Stromal cell of bone marrow (primary cell): ENCODE measurements at places on chromosomes 12 and 14.

DNA sequence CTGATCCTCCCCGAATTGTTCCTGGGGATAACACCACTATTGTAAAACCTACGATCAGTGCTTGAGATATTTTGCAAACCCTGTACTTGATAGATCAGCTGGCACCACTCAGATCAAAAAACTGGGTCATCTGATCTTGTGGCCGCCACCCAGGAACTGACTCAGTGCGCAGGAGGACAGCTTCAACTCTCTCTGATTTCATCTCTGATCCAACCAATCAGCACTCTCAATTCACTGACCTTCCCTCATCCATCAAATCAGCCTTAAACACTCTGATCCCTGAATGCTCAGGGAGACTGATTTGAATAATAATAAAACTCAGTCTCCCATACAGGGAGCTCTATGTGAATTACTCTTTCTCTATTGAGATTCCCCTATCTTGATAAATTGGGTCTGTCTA, 4.2 kb upstream of the XPOT start:
- no peak for DNase-seq

- DNase-seq = no peak
These were observed 10.8 kb upstream of the GTF2A1 start for GRCh38 chr14:81231540-81231939.

DNA sequence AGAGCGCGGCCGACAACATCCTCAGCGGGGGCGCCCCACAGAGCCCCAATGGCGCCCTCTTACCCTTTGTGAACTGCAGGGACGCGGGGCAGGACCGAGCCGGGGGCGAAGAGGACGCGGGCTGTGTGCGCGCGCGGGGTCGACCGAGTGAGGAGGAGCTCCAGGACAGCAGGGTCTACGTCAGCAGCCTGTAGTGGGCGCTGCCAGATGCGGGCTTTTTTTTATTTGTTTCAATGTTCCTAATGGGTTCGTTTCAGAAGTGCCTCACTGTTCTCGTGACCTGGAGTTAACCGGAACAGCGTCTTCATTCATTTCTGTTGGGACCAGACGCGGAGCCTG, 103.8 kb upstream of the FKBP4 start:
- no peak for DNase-seq

GRCh38 chr12:27711317-27711682, 668 bp downstream of the MRPS35 start:
- DNase-seq = no peak

- no peak for DNase-seq
These were observed 167.9 kb downstream of the PRKD1 start for GRCh38 chr14:29759521-29760340.

GRCh38 chr14:104221071-104221625, 82.8 kb downstream of the KIF26A start:
- DNase-seq = no peak

DNA sequence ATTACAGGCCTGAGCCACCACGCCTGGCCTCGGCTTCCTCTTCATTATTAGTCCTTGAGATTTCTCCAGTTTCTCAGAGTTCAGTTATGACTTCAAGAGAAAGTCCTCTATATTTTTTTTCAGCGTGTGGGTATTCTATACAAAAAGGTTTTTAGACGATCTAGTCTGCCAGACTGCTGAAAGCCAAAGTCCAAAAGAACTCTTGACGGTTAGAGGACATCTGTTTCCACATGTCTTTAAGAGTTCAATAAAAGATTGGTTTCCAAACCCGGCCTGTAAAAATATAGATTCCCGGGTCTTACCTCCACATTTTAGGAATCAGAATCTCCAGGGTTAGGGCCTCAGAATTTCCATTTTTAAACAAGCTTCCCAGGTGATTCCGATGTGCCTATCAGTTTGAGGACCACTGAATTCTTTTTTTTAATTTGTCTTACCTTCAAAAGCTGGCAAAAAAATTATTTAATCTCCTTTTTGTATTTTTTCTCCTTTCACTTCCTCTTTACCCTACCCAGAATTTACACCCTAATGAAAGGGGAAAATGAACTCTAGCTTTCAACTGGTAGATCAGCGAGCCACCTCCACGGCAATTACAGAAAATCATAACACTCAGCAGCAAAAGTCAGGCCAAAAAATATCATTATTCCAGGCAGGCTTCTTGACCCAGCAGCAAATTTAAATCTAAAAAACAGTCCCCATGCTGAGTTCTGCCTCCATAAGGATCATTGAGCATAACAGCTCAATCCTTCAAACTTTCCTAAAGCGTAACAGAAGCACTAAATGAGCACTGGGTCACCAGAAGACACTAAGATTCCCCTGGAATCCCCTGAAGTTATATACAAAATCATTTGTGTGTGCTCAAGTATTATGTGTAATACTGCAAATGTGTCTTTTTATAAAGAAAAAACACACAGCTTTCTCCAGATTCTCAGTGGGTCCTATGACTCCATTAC, 8.7 kb downstream of the NT5DC3 start:
- no peak for DNase-seq

DNA sequence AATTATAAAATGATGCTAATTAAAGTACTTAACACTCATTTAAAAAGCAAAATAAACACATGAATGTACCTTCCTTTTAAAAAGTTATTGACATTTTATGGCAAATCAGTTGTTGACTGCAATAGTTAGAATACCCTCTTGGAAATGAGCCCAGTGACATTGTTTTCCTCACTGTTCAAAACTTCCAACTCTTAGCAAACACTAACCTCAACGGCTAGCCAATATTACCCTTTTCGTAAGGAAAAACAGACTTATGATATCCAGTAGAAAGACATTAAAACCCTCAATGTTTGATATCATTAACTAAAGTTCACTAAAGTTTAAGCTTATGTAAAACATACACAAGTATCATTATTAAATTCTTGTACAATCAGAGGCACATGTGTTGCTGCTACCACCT, 83.6 kb downstream of the EPS8 start:
- DNase-seq = no peak
